ENCODE measurements at places on chromosomes 12 and 14.

DNA sequence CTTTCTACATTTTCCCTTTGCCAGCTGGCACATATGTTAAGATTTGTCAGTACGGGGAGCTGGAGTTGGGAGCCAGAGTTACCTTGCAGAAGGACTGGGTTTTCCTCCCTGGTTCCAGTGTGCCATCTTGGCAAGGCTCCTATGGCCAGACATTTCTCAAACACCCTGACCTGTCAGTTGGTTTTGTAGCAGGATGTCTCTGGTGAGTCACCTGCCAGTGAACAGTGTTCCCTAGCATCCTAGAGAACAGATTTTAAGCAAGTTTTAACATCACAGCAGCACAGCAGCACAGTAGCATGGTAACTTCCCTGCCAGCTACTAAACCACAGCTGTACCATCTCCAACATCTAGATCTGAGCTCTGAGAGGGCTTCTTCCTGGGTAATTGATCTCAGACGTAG, 26.2 kb upstream of the KTN1 start:
- DNase-seq = no peak

- no peak for DNase-seq
Observed at GRCh38 chr12:112380663-112381405, 1.4 kb downstream of the HECTD4 start.

- no peak for DNase-seq
Observed at GRCh38 chr12:131129839-131130238, 176.1 kb downstream of the ADGRD1 start.

DNA sequence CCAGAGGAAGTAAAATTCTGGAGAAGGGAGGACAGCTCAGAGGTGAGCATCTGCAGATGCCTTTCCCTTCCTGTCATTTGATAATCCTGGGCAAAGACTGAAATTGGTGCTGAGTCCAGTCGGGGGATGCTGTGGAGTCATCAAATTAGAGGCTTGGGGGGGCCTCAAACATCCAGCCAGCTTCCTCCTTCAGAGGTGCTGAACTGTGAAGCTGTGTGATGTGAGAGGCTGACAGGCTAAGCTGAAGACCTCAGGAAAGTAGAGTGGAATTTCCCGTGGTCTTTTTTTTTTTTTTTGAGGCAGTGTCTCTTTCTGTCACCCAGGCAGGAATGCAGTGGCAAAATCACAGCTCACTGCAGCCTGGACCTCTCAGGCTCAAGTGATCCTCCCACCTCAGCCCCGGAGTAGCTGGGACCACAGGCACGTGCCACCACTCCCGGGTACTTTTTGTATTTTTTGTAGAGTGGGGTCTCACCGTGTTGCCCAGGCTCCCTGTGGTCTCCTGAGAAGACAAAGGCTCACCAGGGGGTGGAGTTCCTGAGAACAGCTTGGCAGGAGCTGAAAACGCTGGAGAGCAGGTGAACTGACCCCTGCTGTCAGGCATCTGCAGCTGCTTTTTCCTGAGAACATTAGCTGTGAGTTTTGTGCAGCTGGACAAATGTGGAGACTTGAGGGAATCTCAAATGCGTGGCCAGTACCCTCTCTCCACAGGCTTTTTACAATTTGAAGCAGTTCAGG, 6.1 kb upstream of the TCL1B start:
- DNase-seq = no peak

DNA sequence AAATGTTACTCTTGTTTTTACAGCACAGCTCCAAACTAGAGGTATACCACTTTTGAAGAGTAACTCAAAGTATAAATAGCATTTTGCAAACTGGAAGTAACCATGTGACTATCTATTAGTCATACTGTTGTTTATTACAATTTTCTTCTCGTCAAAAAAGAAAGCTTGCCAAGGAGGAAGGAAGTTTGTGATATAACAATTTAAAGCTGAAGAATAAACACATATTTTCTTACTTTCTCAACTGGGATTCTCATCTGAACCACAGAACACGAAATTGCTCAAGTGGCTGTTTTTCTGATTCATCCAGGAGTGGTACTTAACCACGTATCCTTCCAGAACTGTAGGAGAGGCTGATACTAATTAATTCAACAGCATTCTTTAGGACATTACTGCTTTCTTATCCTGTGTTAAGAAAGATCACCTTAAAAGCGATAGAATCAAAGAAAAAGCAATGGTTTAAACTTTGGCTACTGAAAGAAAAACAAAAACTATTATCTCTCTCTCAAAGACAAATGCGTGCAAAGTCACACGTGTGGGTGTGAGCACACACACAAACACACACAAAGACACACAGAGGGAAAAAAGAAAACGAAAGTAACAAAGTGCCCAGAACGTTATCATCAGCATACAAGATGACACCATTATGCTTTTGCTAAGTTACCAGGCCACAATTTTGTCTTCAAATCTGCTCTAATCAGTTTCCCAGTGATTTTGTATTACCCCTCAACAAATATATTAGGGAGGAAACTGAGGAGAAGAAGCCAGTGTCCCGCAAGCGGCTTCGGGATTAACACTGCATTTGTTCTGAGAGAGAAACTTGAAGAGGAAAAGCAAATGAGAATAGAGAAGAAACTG, at the start of gene CLEC2B:
Gene CLEC2B (minus strand): TSS at position 48 of the 855 bp plus-strand sequence.
- DNase-seq = no peak

- peak; percentile 89 for DNase-seq
Observed at GRCh38 chr12:575948-576614, 87.2 kb downstream of the NINJ2 start.

- DNase-seq = no peak
Observed at GRCh38 chr12:79689477-79690141, 1.2 kb downstream of the PAWR start.

DNA sequence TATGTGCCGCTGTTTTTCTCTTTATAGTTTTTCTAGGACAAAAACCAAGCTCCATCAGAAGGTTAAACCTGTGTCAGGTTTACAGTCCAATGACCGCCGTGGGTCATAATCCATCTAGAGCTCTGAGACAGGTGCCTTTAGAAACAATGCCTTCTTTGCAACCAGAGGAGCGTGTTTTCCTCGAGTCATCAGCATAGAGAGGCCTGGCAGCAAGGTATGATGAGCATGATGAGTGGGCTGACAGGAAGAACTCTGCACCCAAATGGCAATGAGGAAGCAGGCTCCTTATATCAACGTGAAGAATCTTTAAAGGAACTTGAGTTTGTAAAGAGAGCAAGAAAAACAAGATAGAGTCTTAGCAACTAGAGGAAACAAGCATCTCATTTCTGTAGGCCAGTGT, 60.5 kb upstream of the NUDT4 start:
- DNase-seq = no peak

DNA sequence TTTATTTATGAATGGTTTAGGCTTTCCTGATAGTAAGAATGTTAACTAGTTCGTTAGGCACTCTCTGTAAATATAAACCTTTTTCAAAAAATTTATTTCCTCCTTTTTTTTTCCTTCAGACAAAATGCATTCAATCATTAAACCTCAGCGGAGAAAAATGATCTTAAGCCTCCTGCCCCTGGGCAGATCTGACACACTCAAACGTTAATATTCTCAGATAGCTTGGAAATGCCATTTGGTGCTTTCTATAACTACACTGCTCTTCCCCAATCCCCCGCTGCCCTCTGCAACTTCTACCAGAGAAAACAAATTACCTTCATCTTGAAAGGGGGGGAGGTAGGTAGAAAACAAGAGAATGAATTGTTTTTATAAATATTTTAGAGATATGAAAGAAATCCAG, 521.2 kb downstream of the MED13L start:
- DNase-seq = no peak

GRCh38 chr12:80710727-80711449, 3.5 kb downstream of the MYF6 start:
- no peak for DNase-seq

DNA sequence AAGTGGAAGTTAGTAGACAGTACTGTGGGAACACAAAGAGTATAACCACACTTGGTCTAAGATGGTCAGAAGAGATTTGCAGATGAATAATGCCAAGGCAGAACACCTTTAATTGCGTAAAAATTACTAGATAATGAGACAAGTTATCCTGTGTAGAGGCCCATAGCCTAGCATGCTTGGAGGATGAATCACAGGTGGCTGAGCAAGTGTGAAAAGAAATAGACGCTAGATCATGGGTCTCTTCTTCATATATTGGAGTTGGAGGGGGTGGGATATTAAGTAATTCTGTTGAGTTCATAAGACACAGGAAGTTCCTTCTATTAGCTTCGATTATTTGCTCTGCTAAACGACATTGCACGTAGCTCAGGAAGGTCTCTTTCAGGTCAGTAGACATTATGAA, 454.3 kb upstream of the LMO3 start:
- no peak for DNase-seq

DNA sequence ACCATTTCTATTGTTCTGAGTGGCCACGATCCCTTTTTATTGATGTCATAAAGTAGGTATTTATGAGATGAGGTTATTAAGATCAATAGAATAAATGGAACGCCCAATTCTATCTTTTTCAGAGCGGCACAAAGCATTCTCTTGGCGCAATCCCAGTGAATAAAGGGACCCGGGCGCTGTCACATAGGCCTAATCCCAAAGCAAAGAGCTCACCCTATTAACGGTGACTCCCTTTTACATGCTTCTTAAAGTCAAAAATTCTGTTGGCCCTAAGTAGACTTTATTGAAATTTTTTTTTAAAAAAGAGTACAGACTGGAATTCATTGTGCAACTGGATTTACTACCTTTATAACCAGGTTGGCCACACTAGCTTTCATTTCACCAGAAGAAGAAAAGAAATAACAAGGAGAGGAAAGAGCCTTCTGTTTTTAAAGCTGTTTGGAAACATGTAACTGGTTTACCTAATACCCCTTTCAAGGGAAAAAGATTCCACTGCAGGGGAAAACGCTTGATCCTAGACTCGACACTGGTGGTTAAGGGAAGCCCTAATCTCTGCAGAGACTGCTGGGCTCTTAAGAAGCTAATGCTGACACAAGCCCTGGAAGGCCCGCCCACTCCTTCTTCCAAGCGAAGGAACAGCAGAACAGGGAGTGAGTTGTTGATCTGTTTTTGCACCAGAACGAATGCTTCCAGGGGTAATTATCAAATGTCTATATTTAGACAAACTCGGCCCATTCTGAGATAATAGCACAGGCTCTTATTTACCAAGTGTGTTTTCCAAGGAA, 381.2 kb downstream of the BCL11B start:
- DNase-seq = no peak

- DNase-seq = no peak
Observed at GRCh38 chr12:56469007-56469930, 891 bp downstream of the SPRYD4 start.

DNA sequence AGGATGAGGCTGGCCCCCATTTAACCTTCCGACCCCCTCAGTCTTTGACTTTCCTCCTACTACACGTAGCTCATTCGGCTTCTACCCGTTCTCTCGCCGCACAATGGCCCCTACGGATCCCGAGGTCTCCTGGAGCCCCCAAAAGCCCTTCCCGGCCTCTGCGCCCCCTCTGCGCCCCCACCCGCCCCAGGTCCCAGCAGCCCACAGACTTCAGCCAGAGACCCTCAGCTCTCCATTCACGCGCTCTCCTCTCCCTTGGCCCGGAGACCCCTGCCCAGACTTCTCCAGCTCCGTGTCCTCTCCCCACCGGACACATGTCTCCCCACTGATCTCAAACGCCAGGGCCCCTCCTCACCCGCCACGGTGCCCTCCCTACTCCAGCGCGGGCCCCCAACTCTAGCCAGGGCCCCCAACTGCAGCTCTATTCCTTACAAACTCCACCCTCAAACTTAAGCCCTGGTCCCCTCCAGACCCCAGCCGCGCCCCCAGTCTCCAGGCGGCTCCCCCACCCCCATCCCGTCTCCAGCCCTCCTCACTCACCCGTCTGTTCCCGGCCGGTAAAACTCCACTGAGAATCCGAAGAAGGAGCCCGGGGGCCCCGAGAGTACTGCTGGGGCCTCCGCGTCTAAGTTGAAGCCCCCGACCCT, 502 bp downstream of the ITGA5 start:
- DNase-seq = no peak

DNA sequence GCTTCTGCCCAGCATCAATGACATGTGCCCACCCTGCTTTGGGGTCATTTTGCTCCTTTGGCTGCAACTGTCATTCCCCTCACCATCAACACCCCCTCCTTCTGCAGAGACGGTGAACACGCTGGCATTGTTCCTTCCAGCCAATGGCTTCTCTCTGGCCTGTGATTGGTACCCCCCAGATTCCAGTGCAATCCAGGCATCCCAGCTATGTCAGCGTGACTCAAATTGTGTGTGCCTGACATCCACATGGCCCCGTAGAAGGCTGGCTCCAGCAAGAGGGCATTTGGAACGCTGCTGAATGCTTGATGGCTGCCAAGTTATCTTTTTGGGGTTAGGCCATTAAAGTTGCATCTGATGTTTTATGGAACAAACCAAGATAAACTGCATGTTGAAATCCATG, 21.0 kb upstream of the CCND2 start:
- no peak for DNase-seq

- DNase-seq = no peak
Observed at GRCh38 chr14:57501039-57501557, 7.4 kb upstream of the CCDC198 start.

GRCh38 chr14:38255408-38255672, 553 bp downstream of the CLEC14A start:
- no peak for DNase-seq

DNA sequence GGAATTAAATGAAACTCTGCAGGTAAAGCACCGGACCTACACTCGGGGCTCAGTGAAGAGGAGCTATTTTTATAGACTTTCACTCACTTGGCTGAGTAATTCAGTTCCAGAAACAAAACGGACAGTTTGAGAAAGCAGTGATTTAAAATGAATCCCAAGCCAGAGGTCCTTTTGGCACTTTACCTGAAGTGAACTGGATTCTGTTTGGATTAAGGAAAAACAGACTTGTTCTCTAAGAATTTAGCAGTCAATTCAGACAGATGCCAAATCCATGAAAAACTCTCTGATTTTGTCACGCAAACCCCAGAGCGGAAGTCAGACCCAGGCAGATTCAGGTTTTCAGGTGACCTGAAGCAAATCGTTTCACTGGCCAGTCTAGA, 4.9 kb upstream of the VASH1 start:
- DNase-seq = no peak

DNA sequence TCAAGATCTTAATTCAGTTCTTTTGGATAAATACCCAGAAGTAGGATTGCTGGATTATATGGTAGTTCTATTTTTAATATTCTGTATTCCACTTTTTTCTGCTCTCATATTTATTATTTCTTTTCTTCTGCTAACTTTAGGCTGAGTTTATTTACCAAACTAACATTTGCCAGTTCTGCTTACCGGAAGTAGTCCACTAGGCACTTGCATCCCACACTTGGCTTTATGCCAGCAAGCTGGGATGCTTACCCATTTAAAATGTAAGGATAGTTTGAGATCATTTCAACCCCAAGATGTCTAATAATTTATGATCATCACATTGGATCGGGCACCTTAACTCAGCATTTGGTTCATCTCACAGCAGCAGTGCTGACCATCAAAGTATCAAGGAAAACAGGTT, 96.8 kb downstream of the PIK3C2G start:
- DNase-seq = no peak
